AG04450 (cell line): ENCODE measurements at places on chromosomes 12 and 14.

DNA sequence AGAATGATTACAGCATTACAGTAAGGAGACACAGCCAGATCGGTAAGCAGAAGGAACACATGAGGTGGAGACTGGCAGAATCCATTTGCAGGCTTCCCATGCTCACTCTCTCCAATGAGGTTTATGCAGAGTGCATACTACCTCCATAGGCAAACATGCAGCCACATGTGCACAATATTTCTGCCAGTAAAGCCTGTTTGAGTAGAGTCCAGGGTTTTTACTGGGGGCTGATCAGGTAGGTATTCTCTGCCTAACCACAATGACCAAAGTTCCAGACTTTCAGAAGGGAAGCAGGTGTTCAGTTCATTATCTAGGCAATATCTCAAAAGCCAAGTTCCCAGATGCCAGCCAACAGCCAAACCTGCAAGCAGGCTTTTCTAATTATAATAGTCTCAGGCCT lies 31.1 kb downstream of the INTS13 start:
- no peak for DNase-seq

GRCh38 chr12:38931461-38931860 lies 26.1 kb upstream of the CPNE8 start:
- DNase-seq = no peak

- no peak for DNase-seq
Observed at GRCh38 chr14:51014625-51015024, 70.3 kb upstream of the PYGL start.

GRCh38 chr14:20667957-20668356 lies 16.4 kb upstream of the RNASE4 start:
- no peak for DNase-seq

- DNase-seq = peak; percentile 24
Observed at GRCh38 chr12:115303723-115304309, 619.8 kb upstream of the TBX3 start.

- no peak for DNase-seq
Observed at GRCh38 chr12:132505852-132506219, 15.9 kb downstream of the FBRSL1 start.

DNA sequence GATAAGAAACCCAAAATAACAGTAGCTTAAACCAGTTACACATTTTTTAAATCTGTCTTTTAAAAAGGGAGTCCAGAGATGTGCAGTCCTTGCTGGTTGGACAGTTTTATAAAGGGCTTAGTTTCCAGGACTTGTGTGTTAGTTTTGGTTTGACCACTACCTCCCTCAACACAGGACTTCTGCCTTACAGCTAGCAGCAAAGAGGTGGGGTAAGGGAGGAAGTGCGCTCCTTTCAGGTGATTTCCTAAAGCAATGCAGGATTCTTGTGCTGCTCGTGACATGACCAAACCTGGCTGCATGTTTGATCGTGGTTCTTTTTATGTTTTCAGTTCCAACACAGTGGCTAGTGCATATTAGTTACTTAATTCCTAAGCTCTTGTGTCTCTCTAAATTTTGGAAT lies 266.2 kb downstream of the TMTC2 start:
- no peak for DNase-seq

GRCh38 chr14:73249564-73250316 lies 12.4 kb downstream of the PAPLN start:
- DNase-seq = no peak

- DNase-seq = no peak
Observed at GRCh38 chr14:52936437-52936836, 14.4 kb downstream of the FERMT2 start.

DNA sequence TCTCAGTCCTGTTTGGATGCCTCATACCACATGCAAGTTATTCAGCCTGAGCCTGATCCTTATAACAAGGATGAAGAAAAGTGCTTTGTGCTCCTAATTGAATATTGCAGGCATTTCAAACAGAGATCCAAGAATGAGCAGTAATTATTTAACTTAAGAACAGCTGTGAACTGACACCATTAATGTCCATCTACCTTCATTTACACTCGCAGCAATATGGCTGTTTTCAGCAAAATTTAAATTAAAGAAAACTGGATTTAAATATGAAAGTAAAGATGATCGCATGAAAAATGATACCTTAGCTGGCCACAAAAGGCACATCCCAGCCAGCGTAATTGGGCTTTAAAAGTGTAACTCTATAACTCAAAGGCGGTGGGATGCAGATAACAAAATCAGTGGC lies 466.3 kb downstream of the GALC start:
- DNase-seq = no peak

GRCh38 chr12:51482929-51483697 lies 58.5 kb downstream of the SLC4A8 start:
- no peak for DNase-seq

- no peak for DNase-seq
Observed at GRCh38 chr14:61659582-61659981, 35.7 kb upstream of the HIF1A start.

DNA sequence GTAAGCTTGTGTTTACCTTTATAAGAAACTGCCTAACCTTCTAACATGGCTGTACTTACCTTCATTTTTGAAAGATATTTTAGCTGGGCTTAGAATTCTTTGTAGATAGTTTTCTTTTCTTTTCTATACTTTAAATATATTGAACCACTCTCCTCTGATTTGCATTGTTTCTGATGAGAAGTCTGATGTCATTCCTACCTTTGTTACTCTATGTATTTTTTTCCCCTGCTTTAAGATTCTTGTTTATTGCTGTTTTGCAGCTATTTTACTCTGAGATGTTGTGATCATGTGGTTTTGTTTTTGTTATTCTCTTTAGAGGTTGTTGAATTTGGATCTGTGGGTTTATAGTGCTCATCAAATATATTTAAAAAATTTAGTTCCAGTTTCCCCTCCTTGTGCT lies 31.8 kb downstream of the CNOT2 start:
- DNase-seq = no peak

DNA sequence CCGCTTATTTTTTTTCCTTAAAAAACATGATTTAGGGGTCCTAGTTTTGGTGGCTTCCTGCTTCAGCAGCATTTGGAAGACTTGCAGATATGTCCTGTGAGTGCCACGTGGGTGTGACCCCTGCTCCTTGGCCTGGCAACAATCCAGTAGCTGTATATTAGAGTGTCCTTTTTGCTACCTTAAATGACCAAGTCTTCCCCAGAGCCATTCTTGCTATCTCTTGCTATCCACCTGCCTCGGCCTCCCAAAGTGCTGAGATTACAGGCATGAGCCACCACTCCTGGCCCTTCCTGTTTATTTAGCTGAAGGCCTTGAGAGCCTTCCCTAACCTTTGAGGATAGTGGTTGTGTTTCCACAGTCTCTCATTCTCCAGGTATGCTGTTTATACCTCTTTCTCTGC lies 17.0 kb downstream of the TPCN1 start:
- no peak for DNase-seq

DNA sequence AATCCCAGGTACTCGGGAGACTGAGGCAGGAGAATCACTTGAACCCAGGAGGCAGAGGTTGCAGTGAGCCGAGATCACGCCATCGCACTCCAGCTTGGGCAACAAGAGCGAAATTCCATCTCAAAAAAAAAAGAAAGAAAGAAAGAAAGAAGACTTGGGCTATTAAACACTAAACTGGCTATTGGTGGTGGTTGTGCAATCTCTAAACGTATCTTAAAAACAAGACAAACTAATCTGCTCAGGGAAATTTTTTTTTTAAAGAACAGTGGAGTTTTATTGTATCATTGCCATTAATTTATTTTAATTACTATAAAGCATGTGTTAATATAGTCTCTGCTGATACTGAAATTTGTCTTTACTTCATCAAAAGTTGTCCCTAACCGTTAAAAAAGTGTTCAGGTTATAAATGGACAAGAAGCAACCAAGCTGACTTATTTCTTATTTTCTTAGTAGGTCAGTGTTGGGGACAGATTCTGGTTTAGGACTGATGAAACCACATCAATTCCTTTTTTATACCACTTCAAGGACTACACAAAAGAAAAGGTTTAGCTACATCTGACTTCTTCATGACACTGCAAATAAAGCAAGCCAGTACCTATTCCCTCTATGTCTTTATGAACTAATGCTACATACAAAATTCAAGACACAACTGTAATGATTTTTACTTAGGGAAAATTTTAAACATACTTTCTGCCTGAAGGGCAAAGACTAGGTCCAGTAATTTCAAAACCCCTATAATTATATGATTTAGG lies 68.7 kb upstream of the KRAS start:
- DNase-seq = no peak

DNA sequence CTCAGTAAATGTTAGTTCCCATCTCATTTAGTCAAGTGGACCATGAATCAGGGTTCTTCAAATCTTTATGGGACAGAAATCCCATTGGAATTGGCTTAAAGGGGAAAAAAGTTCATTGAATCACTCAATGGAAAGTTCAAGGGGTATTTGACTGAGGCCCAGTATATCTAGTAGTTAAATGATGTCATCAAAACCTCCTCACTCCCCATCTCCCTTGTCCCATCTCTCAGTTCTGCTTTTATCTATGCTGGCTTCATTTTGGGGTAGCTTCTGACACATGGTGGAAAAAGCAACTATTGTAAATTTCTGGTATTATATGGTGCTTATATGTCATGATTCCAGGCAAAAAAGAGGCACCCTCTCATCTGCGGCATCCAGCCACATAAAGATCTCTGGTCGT lies 51.9 kb downstream of the DAAM1 start:
- no peak for DNase-seq

DNA sequence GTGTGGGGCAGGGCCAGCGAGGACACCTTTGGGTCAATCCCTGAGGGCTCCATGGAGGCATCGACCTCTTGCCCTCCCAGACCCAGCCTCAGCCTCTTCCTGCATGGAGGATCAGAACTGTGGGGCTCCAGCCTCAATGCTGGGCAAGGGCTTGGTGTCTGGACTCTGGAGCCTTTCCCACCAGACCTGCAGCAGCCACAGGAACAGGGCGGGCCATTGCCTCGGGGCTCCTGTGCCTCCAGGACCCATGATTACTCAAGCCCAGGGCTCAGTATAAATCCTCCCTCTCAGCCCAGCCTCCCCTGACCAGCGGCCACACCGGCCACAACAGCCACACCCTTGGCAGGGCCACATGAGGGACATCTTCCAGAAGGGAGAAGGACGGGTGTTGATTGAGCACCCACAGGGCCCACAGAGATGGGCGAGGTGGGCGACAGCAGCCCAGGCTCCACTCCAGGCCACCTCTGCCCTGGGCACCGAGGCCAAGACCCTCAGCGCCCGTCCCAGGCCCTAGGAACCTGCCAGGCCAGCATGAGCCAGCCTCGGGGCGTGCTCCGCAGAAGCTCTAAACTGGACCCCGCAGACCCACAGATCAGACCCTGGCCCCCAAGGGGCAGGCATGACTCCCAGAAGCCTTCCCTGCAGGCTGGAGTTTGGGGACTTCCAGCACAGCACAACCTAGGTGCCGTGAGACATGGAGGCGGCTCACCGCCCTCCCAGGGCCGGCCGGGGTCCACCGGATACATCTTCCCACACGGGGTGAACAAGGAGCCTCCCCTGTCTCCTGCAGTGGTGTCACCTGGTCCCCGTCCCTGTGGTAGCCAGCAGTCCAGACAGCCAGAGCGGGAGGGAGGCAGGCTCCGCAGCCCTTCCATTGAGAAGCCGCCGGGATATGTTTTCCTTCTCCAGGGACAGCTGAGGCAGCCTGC lies 25.1 kb downstream of the NCOR2 start:
- no peak for DNase-seq

DNA sequence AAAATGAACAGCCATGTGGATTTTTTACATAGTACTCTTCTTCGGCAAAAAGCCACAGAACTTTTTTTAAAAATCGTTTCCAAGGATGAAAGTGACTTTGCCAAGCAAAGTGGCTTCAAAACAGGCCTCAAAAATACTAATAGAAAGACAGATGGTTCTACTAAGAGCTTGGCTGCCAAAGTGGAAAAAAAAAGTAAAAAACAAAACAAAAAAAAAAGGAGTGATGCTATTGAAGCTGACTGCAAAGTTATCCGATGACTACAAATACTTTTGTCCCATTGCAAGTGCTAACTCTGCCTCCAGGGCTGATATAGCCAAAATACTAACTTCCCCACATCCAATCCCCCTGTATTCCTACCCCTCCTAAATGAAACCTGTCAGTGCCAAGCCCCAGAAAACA lies 277.6 kb downstream of the SOX5 start:
- DNase-seq = no peak

DNA sequence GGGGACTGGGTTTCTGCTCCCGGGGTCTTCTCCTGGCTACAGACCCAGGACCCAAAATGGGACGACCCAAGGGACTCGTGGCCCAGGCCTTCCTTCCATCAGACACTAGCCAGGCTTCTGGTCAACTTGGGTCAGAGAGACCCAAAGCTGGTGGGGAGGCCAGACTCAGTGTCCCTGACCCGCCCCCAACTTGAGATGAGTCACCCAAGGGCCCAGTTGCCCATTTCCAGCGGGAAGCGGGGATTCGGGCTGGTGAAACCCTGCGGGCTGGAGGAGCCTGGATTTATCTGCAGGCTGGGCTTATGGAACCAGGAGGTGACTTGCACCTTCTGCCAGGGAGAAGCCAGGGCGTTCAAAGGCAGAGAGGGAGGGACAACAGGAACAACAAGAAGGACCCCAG lies 81.5 kb downstream of the RFLNA start:
- DNase-seq = no peak

GRCh38 chr14:22887260-22887989 lies 4.4 kb downstream of the REM2 start:
- DNase-seq = no peak

- no peak for DNase-seq
Observed at GRCh38 chr12:1747609-1748008, 56.7 kb downstream of the ADIPOR2 start.

GRCh38 chr12:88113871-88114270 lies 28.0 kb downstream of the CEP290 start:
- DNase-seq = no peak

DNA sequence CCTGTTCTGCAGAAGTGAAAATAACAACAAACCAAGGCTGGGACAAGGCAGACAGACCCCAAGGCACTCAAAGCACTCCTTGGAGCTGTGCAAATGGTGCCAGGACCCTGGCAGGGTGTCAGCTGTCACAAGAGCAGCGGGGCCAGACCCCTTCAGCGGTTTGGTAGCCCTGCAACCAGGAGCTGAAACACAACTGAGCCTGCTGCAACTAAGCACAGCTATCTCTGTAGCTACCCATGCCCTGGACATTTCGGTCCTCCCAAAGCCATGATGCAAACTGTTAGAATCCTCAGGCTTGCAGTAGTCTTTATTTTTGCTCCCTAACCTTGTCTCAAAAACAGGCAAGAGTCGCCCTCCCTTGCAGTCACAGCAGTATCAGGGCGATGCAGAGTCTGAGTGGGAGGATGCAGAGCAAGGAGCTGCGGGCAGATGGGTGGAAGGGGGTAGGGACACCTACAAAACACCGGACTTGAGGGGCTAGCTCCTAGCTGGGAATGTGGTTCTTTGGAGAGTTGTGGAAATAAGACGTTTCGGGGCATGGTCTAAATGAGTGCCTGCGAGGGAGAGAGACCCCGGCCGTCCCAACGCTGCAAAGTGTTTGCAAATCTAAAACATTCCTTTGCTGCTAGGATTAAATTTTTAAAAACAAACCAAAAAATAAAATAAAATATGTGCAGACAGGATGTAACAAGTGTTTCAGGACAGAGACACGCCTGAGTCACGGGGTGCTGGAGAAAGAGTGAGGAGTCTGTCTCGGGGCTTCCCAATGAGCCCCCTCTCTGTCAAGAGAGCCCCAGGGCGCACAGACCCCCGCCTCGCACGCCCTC lies 1.0 kb downstream of the NUAK1 start:
- DNase-seq = no peak

- no peak for DNase-seq
Observed at GRCh38 chr14:101195309-101195901, 291.9 kb upstream of the RTL1 start.
